ENCODE measurements at places on chromosomes 1 and 21. TPM values are rescaled to one million over a fixed set of nuclear protein-coding genes. Genes with fewer than 3 reads are reported as not detected.

The GBP4 gene
- 6.2 TPM for total RNA-seq

GRCh38 chr1:42379794-42380585 is 602 bp upstream of the RIMKLA start:
- DNase-seq: peak; percentile 22

DNA sequence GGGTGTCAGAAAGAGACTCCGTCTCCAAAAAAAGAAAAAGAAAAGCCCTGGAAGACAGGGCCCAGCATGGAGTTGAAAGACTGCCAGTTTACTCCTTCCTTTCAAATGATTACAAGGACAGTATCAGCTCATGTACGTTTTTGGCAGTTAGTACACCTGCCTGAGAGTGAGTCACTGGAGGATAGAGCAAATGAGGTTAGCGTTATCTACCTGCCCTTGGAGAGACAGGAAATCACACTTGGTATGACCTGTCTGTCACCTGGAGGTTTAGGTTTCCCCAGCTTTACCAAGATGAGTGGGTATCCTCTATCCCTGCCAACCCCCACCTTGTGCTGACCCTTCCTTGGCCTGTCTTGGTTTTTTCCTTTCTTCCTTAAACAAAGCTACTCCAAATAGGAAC is 96.8 kb upstream of the BMP8A start:
- DNase-seq: no peak

DNA sequence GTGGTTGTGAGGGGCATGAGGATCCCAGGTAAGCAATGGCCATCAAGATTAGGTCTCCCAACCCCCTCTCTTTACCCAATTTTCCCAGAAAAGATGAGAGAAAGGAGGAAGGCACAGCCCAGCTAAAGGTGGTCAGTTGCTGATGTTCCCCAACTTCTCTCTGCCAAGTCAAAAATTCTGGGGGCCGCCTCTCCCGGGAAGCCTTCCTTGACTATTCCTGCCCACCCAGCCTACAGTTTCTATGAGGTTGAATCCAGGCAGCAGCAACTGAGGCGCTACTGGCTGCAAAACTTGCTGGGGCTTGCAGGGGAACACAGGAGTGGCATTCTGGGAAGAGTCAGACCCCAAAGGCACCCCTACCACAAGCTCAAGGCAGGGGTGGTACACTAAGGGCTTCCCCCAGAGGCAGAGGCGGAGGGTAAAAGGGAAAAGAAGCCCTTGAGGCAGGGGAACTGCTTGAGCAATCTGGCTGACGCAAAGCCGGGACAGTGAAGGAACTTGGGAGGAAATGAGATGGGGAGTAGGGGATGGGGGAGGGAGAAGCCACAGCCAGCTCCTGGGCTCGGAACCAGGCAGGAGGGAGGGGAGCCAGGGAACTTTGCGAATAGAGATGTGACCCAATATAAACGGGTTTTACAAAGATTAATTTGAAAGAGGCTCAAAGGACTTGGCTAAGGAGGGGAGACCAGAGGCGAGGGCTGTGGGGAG is 31.2 kb downstream of the SDC3 start:
- peak; percentile 71 for DNase-seq

DNA sequence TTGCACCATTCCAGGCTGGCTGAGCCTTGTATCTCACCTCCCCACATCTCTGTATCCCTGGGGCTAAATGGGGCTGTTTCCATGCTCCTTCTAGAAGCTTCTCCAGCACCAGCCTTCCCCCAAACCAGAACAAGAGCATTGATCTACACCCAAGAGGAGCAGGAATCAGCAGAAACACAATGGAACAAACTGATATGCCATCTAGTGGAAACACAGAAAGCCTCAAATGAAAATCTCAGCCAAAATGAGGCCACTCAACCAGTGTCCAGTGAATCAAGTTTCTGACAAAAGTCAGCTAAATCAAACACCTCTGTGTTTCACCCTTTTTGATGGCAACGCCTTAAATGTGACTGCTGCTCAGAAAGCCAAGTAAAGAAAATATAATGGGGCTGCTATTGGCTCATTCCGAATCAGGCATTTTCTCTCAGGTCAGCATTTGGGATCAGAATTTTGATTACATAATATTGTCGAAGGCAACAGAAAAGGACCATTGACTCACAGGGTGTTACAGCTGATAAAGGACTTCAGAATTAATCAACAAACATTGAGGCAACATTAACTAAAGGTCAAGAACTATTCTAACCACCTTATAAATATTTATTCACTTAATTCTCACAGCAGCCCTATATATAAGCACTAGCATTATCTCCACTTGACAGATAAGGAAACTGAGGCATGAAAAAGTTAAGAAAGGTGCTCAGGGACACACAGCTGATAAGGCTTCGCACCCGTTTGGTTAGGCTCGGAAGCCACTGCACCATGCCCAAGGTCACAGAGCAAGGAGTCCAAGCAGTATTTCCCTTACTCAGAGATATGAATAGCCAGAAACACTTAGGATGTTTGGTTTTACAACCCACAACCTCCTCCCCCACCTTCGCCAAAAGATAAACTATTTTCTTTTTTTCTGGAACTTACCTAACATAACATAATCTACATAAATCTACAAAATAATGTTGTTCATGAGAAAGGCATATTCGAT is 85.8 kb upstream of the KCNJ15 start:
- no peak for DNase-seq

DNA sequence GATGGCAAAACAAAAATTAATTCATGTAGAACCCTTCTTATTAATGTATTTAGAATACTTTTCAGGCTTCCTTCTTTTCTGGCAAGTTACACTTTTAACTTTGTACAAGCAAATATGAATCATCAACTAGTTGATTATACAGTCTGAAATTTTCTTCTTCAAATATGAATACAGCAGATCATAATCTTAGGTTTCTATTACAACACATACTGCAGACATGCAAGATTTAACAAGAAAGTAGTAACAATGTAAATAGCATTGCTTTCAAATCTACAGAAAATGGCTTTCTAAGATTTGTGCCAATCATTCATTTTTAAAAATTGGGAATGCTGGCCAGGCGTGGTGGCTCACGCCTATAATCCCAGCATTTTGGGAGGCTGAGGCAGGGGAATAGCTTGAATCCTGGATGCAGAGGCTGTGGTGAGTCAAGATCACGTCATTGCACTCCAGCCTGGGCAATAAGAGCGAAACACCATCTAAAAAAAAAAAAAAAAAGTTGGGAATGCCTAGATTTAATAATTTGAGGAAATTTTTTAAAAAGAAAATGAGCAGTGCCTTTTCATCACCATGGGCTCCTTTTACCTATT is 68.4 kb upstream of the DPYD start:
- no peak for DNase-seq

- peak; percentile 39 for DNase-seq
Observed at GRCh38 chr21:40681164-40681859, 165.6 kb downstream of the DSCAM start.

Data from left ventricle myocardium inferior (tissue), 1 donor.